Activated CD4-positive, alpha-beta T cell treated with anti-CD3 and anti-CD28 coated beads, Interleukin-2, amount 50 U/mL, for 1 hour (primary cell): ENCODE measurements at places on chromosomes 3 and 15.

- no peak for DNase-seq
Measured at GRCh38 chr3:183958775-183959174, 58.9 kb downstream of the ABCC5 start.

DNA sequence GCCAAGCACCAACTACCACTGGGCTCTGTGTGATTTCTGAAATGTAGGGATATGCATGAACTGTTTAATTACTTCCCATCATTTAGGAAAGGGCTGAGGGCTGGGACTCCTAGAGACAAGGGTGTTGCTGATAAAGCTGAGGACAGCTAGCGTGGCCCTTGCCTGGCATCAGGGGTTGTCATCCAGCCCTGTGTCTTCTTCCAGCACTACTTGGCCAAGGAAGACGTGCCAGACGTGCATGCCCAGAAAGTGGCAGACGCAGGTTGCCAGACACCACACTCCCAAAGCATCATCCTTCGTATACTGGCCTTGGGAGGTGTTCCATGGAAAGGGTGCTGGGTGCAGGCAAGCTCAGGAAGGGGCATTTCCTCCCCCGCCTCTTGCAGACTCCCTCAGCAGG is 64.8 kb downstream of the LRIG1 start:
- no peak for DNase-seq

GRCh38 chr15:84905016-84905916 is 20.8 kb downstream of the SLC28A1 start:
- DNase-seq, result no peak

DNA sequence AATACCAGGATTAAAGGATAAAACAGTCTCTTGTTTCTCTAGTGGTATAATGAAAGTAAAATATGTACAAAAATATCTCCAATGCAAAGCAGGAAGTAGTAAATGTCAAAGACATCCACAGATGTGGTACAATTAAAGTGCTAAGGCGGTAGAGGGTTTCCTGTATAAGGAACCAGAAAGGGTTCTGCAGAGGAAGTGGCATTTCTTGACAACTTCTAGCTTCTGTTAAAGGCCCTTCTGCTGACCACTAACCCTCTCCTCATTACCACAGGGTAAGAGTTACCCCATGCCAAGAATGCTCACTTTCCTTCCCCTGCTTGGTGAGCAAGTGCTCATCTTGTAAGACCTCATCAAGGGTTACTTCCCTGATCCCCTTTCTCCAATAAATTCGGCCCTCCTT is 883.6 kb upstream of the NR2F2 start:
- no peak for DNase-seq

DNA sequence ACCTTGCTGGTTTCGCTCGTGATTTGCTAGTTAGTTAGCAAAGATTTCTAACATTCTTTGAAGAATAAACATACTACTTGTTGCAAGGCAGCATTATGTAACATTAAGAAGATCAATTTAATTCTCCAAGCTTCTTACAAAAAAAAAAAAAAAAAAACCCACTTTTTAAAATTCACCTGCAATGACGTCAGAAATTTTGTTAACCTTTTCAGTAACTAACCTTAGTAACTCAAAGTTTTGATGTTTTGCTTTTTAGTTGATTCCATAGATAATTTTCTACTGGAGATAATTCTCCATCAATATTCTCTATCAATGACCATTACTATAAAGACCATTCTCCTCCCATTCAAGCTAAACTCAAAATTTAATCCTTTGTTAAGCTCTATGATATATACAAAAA is 491.8 kb upstream of the TBL1XR1 start:
- no peak for DNase-seq

GRCh38 chr15:47331829-47332393 is 385.4 kb upstream of the SEMA6D start:
- DNase-seq, result no peak

DNA sequence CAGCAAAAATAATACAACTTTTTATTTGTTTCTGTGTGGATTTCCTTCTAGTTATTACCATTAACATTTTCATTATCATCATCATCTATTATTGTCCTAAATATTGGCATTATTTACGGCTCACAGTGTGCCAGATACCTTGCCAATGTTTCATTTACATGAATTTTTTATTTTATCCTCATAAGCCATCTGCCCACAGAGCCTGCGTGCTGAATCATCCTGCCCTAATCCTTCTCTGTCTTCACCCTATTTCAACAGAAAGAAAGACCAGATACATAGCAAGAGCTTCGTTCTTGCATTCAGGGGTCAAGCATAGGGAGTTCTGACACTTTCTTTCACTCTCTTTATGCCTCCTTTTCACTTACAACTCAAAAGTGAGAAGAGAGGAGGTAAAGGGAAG is 82.0 kb downstream of the KCNMB2 start:
- no peak for DNase-seq

- DNase-seq, result no peak
Measured at GRCh38 chr3:11944052-11944673, 60.0 kb upstream of the SYN2 start.

DNA sequence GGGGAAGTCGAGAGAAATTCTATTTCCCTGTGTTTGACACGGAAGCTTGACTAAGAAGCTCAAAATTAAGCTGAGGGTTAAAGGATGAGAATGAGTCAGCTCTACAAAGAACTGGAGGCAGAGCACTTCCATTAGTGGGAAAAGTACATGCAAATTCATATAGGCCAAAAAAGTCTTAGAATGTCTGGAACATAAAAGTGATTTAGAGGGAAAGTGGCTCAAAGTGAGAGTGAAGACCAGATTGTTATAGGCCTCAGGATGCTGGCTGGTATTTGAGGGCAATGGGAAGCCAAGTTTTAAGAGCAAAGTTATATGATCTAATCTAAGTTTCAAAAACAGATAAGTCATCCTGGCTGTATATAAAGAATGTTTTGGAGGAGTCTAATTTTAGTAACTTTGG is 857.3 kb downstream of the NAALADL2 start:
- DNase-seq, result no peak

DNA sequence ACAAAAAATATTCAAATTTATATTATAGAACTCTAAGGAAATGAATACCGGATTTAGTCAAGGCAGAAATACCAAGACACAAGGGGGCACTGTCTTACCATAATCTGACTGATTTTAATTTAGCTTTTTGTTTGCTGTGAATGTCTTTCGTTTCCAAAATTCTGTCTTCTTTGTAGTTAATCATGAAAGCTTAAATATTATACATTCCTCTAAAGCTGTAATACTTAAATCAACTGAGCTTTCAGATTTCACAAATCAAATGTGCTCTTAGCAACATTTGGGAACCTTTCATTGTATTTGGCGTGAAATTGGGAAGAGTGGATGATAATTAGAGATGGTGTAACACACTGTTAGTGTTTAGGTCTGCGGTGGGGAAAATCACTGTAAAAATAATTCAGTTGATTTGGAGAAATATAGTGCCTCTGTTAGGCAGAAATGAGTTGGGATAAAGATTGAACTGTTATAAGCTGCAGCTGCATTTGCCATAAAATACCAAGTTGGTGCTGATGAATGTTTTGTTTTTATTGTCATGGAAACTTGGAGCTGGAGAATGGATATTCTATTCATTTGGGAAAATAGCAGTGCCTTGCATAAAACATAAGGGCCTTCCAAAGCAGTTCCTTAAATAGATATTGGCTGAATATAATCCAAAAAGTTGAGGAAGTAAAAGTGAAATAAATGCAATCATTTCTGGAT is 228.2 kb downstream of the TCF12 start:
- no peak for DNase-seq

DNA sequence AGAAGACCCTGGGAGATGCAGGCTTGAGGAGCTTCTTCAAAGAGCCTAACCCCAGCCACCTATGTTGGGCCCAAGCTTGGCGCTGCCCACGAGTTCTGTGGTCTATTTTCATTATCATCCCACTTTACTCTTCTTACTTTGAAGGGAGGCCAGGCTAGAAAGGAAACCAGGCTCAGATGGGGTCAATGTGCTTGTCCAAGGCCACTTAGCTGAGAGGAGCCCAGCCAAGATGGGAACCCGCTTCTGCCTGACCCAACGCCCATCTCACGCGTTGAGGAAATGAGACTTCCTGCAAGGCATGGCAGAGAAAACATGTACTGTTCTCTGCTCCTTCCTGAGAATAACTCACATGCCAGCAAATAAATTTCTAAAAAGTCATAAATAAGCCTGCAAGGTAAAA is 486.3 kb upstream of the PROK2 start:
- no peak for DNase-seq

DNA sequence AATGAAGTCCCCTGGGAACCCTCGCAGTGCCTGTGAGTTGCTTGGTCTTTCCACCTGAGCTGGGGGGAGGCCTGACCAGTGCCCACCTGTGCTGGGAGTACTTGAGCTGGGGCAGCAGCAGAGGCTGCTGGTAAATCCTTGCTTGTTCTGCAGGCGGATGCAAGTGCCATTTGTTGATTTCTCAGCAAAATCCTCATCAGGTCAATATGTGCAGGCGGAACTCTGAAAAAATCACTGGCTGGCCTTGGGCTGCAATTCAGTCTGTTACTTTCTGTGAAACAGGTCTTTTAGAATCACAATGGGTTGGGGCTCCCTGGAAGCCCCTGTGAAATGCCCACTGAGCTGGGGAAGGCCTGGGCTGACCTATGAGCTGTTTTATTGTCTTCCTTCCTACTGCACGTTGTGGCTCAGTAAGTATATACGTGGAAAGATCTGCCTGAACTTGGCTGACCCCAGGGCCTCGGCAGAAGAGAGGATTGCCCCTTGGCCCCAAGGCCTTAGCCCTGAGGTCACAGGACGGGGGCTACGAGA is 182.0 kb upstream of the RGMA start:
- DNase-seq, result no peak

DNA sequence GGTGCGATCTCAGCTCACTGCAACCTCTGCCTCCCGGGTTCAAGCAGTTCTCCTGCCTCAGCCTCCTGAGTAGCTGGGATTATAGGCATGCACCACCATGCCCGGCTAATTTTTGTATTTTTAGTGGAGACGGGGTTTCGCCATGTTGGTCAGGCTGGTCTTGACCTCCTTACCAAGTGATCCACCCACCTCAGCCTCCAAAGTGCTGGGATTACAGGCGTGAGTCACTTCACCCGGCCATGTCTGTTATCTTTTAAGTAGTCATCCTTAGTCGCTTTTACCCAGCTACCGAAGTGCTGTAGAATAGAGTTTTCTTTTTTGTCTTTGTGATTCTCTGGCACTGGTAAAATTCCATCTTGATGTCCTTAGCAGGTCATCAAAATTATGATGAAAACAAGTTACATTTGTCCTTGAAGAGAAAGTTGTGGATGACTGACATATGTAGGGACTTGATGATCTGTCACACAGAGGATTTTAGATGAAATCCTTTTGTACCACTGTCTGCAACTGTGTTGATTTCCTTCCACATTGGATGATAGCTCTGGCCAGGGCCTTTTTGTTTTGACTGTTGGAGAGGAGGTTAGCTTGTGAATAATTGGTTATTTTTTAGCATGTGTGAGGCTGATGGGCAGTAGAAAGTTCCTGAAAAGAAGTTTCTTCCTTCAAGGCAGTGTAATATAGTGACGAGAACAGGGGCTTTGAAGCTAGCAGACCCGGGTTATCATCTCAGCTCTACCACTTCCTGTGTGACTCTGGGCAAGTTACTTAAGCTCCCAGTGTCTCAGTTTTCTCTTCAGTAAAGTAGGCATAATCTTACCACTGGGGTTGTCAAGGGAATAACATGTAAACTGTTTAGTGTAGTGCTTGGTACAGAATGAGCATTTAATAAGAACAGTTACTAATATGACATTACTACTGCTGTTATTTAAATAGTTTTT is 18.8 kb downstream of the ATG7 start:
- peak; percentile 6 for DNase-seq

DNA sequence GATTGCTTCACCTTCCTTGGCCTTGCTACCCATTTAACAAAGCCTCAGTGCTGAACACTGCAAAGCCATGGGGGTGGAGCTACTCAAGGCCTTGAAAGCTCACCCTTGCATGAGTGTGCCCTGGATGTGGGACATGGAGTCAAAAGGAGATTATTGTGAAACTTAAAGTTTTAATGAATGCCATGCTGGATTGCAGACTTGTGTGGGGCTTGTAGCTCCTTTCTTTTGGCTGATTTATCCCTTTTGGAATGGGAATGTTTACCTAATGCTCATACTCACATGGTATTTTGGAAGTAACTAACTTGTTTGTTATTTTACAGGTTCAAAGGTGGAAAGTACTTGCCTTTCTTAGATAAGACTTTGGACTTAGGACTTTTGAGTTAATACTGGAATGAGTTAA is 538.5 kb upstream of the NECTIN3 start:
- no peak for DNase-seq

DNA sequence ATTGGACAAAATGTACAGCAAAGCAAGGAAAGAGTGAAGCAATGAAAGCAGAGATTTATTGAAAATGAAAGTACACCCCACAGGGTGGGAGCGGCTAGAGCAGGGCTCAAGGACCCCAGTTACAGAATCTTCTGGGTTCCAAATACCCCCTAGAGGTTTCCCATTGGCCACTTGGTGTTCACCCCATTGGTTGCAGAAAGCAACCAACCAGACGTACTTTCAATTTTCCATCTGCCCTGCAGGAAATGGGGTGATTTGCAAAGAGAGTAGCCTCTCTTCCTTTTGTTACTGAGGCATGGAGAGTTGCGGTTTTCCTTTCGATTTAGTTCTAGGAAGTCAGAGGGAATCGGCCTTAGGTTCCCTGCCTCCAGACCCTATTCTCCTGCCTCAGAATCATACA is 2.4 kb downstream of the PML start:
- DNase-seq, result no peak

GRCh38 chr3:9111417-9111816 is 138.0 kb downstream of the SRGAP3 start:
- DNase-seq, result no peak

DNA sequence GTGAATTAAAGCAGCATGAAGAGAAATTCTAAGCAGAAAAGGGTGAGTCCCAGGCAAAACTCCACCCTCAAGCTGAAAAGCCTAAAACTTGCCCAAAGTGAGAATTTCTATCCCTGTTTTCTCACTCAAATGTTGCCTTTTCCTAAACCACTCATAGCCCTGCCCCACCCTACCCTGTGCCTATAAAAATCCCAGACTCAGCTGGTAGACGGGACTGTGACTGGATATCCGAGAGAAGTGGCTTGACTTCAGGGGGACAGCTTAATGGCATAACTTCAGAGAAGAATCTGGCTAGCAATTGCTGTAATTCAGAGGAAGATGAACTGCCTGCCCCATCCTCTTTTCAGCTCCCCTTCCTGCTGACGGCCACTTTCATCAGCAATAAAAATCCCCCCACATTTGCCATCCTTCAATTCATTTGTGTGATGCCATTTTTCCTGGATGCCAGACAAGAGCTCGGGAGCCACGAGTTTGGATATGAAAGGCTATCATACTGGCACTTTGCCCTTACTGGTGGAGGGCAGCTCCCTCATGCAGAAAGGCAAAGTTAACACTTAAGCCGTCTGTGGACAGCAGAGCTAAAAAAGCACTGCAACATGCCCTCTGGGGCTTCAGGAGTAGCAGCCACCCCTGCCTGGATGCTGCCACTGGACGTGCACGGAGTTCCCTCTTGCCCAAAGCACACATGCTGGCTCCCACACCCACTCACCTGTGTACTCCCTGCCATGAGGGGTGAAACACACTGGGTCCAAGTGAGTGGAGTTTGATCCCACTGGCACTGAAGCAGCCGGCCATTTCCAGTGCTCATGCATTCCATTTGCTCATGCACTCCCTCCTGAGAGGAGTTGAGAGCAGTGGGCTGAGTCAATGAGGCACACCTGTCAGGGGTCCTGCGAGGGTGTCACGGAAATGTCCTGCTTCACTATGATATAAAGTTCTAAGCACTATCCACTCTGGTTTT is 670.6 kb downstream of the PLOD2 start:
- DNase-seq, result no peak

- DNase-seq, result no peak
Measured at GRCh38 chr3:102081572-102082289, 232.4 kb downstream of the NFKBIZ start.
